ENCODE measurements at places on chromosomes 1 and 21. TPM values are rescaled to one million over a fixed set of nuclear protein-coding genes. Genes with fewer than 3 reads are reported as not detected.
A peak's percentile ranks its signal among the peaks of the same experiment; 100 is the strongest.

DNA sequence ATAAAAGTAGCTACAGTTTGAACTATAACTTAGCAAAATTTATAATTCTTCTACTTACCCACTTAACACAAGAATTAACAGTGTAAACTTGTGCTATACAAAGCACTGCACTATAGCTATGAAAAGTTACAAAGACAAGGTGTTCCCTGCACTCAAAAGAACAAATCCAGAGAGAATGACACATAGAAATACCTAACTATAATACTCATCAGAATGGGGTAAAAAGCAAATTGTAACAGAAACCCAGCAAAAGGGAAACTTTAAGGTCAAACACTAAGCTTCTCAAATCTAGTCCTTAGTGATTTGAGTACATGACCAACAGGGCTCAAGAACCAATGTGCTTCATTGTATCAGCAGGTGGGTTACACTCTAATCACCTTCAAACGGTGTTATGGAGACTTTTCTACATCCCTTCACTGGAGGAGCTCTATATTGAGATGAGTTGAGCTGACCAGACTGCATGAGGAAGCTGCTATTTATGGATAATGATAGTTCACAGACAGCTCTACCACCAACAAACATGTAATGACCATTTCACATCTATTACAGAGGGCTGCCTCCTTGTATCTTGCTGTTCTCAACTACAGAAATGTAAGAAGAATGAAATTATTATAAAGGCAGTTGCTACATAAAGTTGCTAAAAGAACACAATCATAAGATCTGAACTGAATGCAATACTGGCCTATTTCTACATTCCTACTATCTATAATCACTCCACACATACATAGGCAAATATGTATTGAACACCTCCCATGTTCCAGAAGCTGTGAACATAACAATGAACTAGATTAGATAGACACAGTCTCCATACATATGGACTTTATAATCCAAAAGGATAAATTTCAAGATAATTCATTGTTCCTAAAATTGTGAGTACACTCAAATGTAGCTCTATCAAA, 47.6 kb downstream of the PIK3R3 start:
- no peak for DNase-seq

DNA sequence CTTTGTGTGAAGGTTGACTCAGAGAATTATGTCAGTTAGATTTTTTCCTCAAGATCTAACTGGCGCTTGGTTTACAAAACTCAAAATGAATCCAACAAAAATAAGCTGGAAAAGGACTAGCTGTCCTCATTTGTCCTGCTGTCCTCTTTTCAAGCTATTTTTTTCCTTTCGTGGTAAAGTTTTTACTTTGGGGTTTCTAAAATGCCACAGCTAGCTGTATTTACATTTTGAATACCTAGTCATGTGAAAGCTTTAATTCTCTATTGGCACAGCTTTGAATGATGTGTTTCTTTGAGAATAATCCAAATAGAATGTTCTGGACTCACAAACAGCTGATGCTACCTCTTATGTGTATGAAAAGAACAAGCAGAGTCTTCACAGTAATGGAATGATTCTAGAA, 673.6 kb upstream of the NR5A2 start:
- no peak for DNase-seq

The CHML gene
- polyA plus RNA-seq = 17.2 TPM

GRCh38 chr1:3905266-3905952, 5.3 kb upstream of the C1orf174 start:
- no peak for DNase-seq

The KCNN3 gene
- polyA plus RNA-seq = 3.0 TPM

DNA sequence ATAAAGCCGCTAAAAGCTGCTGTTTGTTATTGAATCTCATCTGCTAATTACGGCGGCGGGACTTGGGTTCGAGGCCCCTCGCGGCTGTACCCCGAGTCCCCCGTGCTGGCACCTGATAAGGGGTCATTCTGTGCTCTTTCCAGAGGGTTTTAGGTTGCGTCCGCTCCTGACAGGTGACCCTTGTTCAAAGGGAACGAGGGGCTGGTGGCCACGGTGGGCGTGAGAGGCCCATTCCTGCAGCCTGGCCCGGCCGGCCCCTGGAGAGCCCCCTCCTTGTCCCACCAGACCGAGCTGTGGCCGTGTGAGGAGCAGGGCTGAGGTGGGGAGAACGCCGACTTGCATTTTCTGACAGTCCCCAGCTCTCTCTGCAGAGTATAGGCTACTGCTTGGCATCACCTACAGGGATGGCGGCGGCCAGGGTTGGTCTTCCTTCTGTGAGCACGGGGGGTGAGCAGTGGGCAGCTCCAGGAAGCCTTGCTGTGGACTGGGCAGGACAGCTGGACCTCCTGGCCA, 12.2 kb downstream of the PRDM16 start:
- DNase-seq = no peak

The TMPRSS15 gene
- polyA plus RNA-seq = not detected

The EFNA1 gene
- 5.1 TPM for polyA plus RNA-seq

The BMP8A gene
- not detected for polyA plus RNA-seq

DNA sequence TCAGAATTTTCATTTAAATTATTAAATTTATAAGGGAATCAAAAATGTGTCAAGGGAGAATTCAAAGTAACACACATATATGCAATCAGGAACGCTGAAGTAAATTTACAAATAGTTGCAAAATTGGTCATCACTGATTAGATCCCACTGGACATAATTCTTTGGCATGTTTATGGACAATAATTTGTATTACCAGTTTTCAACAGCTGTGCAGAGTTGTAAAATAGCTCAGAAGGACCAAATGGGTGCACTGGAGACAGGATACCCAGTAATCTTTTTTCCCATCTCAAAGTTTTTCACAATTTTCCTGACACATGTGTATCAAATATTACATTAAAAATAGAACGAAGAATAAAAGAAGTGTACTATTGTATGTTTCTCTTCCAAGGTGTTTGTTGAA, 4.1 kb upstream of the ANGPTL1 start:
- no peak for DNase-seq

The APOBEC4 gene
- 0.10 TPM for polyA plus RNA-seq

DNA sequence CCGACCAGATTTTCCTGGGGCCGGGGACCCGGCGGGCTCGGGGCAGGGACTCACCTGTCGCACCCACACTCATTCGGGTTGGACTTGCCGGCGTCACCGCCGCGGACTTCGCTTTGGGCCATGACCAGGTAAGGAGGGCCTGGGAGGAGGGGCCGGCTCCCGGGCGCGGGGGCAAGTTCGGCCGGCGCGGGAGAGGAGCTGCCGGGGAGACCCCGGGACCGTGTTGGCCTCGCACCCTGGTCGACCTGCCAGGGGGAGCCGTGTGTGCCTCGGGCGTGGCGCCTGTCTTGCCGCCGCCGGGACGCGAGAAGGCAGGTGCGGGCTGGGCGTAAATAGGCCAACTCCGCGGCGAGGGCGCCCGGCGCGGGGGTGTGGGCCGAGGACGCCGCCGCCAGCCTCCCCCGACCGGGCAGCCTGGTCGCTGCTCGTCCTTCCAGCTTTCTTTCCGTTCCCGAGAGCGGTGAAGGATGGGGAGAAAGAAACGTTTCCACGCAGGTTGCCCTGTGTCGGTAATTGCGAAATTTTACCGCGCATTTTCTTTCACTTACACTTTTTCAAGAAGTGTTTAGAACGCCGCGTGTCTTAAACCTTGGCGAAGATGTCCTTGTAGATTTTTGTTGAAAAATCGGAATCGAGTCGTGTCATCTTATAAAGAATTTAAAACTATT, 558 bp downstream of the USP1 start:
- DNase-seq = peak; percentile 51

The PCP4 gene
- polyA plus RNA-seq = 7.3 TPM

DNA sequence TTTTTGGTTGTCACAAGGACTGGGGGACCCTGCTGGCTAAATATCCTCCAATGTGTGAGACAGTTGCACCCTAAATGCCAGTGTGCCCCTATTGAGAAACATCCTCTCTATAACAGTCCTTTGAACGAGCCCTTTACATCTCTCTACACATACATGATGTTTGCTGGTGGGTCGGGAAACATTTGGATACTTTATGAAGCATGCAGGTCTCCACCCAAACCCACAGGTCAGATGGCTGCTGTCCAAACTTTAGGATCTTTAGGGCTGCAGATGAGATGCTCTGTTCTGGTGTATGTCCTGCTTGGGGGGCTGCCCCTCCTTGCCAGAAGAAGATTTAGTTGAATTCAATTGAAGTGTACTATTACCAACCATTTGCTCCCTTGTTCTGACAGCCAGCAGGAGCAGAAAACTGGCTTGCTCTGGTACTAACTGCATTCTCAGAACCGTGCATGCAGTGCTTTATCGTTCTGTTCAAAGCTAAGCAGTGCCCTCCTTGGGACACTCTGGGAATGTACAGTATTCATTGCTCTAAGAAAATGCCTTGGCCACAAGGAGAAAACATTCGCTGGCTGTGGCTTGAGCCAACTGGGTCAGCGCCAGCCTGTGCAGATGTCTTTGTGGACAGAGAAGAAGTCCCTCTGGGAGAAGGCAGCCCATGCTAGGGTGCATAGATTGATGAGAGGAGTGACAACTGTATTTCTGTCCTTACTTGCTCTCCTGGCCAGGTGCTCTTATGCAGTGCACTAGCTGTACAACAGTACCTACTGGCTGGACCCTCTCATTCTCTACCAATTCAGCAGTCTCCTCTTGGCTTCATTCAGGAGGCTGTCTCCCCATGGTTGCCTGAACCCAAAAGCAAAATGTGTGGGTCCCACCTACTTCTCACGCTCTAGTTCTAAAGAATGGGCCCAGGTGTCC, 61.4 kb upstream of the DIRAS3 start:
- DNase-seq = peak; percentile 43

The MYBPH gene
- not detected for polyA plus RNA-seq

- no peak for DNase-seq
Observed at GRCh38 chr1:19067182-19067911, 110.9 kb upstream of the IFFO2 start.

The CAMK1G gene
- 0.32 TPM for polyA plus RNA-seq

DNA sequence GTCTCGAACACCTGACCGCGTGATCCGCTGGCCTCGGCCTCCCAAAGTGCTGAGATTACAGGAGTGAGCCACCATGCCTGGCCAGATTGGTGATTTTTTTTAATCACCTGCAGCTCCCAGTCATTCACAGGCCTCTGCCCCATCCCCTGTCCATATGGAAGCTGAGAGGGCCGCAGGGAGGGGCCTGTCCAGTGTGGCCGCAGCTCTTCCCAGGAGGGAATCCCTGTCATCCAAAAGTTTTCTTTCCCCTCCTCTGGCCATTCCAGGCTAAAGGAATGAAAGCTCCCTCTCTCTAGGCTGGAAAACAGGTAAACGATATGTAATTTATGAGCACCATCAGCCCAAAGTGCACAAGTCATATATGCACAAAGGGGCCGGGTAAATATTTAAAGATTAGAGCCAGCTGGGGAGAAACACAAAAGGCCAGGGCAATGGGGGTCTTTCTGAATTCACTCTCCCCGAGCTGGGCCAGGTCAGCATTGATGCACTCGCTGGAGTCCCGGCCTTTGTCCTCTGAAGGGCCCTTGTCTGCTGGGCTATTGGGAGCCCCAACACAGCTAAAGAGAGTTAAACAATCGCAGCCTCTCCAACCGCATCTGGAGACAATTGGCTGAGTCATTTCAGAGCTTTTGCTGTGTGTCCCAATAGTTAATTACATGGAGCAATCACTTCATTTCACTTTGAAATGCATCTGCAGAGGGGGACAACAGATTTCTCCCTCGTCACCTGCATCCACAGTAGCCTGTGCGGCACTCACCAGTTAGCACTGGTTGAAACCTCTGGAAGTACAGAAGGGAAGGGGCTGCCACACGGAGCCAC, 3.8 kb upstream of the HES3 start:
- peak; percentile 71 for DNase-seq

The LCE1C gene
- not detected for polyA plus RNA-seq

DNA sequence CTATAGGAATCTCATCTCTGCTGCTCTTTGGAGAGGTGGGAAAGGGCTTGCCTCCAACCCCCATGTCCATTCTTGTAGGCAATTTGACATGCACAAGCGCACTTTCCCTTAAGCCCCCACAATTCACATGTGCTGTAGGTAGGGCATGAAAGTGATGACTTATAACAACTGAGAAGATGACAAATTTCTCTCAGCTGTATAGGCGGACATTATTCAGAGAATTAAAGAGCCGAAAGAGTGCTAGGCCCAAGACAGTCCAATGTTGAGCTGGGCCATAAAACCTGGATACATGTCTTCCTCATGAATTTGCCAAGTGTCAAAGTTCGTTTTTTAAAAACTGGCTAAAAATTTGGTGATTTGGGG, 106.3 kb upstream of the LYPLAL1 start:
- no peak for DNase-seq

DNA sequence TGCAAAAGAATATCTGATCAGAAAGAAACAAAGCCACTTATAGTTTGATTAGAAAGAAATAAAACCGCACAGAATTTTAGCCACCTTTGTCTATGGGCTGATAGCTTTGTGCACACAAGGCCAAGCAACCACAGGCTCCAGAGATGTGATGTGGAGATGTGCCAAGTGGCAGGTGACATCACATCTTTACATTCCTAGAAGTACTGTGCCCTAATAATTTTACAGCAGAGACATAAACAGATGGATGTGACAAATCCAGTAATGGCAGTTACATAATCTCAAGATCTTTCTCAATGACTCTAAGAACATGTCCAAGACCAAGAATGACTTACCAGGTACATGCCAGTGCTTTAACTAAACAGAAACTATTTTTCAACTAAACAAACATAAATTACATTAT, 159.5 kb downstream of the LTN1 start:
- no peak for DNase-seq
